Activated T-cell treated with anti-CD3 and anti-CD28 coated beads, Interleukin-2, amount 50 U/mL, for 48 hours (primary cell): ENCODE measurements at places on chromosomes 7 and 10.

GRCh38 chr7:86748843-86749719 lies 105.4 kb downstream of the GRM3 start:
- DNase-seq = no peak

- DNase-seq = no peak
Measured at GRCh38 chr7:155896531-155897263, 84.4 kb upstream of the SHH start.

GRCh38 chr7:156778201-156778600 lies 114.8 kb downstream of the LMBR1 start:
- no peak for DNase-seq

GRCh38 chr7:108225531-108226181 lies 95.5 kb upstream of the LAMB4 start:
- DNase-seq = no peak

- no peak for DNase-seq
Measured at GRCh38 chr7:48424731-48425130, 253.5 kb downstream of the ABCA13 start.

DNA sequence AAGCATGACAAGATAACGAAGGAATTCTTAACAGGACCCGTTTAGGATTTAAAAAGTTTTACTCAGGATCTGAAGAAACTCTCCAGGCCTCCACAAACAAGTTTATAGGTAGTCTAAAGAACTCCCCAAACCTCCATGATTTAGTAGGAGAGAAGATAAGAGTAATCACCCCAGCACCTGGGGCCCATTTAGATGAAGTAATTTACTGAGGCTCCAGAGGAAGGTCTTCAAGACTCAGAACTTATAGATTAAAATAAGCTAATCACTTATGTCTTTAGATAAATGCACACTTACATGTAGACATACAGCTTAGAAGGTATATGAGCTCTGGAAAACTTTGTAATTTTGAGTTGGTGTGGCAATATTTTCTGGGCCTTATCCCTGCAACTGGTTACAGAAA lies 123.8 kb downstream of the HBP1 start:
- DNase-seq = no peak
